Smooth muscle cell of the pulmonary artery (primary cell): ENCODE measurements at places on chromosomes 6 and 20. TPM values are rescaled to one million over a fixed set of nuclear protein-coding genes. Genes with fewer than 3 reads are reported as not detected.

Gene HCRTR2
- total RNA-seq = not detected in 2 replicates

Gene RAB44
- 0.03 TPM in 1 of 2 replicates, not detected in the other for total RNA-seq

Gene ECT2L
- total RNA-seq = 0.07 TPM in 1 of 2 replicates, not detected in the other

Gene PTCRA
- not detected in 2 replicates for total RNA-seq

Gene RBPJL
- total RNA-seq = not detected in 2 replicates

Gene IMPG1
- total RNA-seq = not detected in 2 replicates

Gene ZC2HC1B
- total RNA-seq = not detected in 2 replicates

Gene DDO
- 3.6 and 5.9 TPM in 2 replicates for total RNA-seq

Gene TCF15
- not detected in 2 replicates for total RNA-seq

Gene E2F1
- total RNA-seq = 4.3 and 4.6 TPM in 2 replicates
